ENCODE measurements at places on chromosomes 16 and 17.

GRCh38 chr17:17937958-17938357 is 34.2 kb downstream of the TOM1L2 start:
- DNase-seq, result no peak

GRCh38 chr16:27428026-27428785 is 26.2 kb downstream of the IL21R start:
- DNase-seq, result no peak

DNA sequence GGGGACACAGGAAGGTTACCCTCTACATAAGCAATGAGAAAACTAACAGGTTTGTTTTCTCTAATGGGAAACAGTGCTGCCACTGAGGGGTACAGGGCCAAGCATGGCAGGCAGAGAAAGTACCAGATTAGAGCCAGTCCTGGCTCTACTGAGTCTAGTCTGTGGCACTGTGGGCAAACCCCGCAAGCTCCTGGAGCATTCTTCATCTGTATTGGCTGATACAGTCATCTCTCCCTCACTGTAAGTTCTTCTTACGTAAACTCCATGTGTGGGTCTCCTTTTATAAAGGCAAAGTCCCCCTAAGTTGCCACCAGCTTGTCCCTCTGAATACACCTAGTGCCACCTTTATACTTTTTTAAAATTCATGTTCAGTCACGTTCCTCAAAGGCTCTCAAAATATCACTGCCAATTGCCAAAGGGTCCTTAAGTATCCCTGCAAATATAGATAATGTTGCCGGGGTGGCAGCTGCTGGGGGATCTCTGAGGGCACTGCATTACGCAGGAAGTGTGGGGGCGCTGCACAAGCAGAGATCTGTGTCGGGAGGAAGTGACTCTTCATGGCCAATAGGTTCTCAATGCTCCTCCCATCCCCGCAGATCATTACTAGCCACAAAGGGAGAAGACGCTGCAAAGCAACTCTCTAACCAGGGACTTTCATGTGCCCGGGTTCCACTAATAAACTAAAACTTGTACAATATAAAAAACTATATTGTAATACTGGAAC is 18.8 kb downstream of the XPO6 start:
- DNase-seq, result peak; percentile 65

DNA sequence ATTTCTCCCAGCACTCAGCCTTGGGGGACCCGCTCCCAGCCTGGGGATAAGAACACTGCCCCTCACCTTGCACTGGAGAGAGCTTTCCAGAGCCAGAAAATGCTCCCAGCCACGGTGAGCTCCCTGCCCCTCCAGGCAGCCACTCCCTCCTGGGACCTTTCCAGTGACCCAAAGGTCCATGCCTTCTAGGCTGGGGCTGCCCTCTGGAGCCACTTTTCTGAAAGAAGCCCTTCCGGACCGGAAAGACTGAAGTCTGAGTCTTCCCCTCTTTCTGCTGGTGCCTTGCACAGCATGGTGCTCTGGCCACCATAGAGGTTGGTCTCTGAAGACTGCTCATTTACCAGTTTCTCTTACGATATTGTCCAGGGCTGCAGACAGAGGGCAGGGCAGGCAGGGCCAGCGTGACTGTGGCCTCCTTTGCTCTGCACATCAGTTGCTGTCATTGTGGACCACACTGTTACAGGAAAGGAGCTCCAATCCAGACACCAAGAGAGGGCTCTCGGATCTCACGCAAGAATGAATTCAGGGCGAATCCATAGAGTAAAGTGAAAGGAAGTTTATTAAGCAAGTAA is 7.1 kb upstream of the ABCC12 start:
- DNase-seq, result no peak

GRCh38 chr17:1004769-1005295 is 7.9 kb downstream of the TIMM22 start:
- no peak for DNase-seq

All from stimulated activated CD4-positive, alpha-beta T cell treated with anti-CD3 and anti-CD28 coated beads, Interleukin-4, amount 100 ng/mL, for 48 hours (primary cell).